ENCODE measurements at places on chromosomes 2 and 18. TPM values are rescaled to one million over a fixed set of nuclear protein-coding genes. Genes with fewer than 3 reads are reported as not detected.

The CDH2 gene
- total RNA-seq: 3.7 TPM

The EN1 gene
- total RNA-seq: not detected

The MERTK gene
- total RNA-seq: 15.7 TPM

The ANTXR1 gene
- 102 TPM for total RNA-seq

The CCDC141 gene
- total RNA-seq: 2.0 TPM

The IL1RL1 gene
- 10.6 TPM for total RNA-seq

The CNPPD1 gene
- 32.2 TPM for total RNA-seq

The ACVR1C gene
- 6.6 TPM for total RNA-seq

The CARF gene
- total RNA-seq: 16.5 TPM

The RGPD8 gene
- total RNA-seq: 26.3 TPM

The CCDC142 gene
- 41.3 TPM for total RNA-seq

The FZD7 gene
- 37.1 TPM for total RNA-seq

The LHCGR gene
- not detected for total RNA-seq

The SIGLEC15 gene
- not detected for total RNA-seq

The MAP3K19 gene
- not detected for total RNA-seq

The GKN2 gene
- total RNA-seq: not detected

The KCNG2 gene
- total RNA-seq: not detected

The MAL gene
- 71.0 TPM for total RNA-seq

The RAB6C gene
- total RNA-seq: not detected

The ZNF396 gene
- total RNA-seq: 0.98 TPM

The CNGA3 gene
- total RNA-seq: not detected

The IAH1 gene
- 40.0 TPM for total RNA-seq

The CYP26B1 gene
- 6.9 TPM for total RNA-seq

The RAPH1 gene
- 22.6 TPM for total RNA-seq

The LIPG gene
- 1.7 TPM for total RNA-seq

The DLX1 gene
- total RNA-seq: not detected

The RNF125 gene
- total RNA-seq: 3.7 TPM

The EMX1 gene
- not detected for total RNA-seq

The RIT2 gene
- total RNA-seq: not detected

The APOB gene
- total RNA-seq: not detected

The ABCG5 gene
- total RNA-seq: not detected

The MSH6 gene
- 38.8 TPM for total RNA-seq

The ZSWIM2 gene
- total RNA-seq: not detected

The CYP27A1 gene
- 30.0 TPM for total RNA-seq

The PLCD4 gene
- 12.0 TPM for total RNA-seq

Measured in vagina (tissue), 2 donors.